GM19239 (cell line): ENCODE measurements at places on chromosomes 5 and 9.

GRCh38 chr9:7305677-7306076 lies 493.9 kb downstream of the DMAC1 start:
- no peak for DNase-seq

DNA sequence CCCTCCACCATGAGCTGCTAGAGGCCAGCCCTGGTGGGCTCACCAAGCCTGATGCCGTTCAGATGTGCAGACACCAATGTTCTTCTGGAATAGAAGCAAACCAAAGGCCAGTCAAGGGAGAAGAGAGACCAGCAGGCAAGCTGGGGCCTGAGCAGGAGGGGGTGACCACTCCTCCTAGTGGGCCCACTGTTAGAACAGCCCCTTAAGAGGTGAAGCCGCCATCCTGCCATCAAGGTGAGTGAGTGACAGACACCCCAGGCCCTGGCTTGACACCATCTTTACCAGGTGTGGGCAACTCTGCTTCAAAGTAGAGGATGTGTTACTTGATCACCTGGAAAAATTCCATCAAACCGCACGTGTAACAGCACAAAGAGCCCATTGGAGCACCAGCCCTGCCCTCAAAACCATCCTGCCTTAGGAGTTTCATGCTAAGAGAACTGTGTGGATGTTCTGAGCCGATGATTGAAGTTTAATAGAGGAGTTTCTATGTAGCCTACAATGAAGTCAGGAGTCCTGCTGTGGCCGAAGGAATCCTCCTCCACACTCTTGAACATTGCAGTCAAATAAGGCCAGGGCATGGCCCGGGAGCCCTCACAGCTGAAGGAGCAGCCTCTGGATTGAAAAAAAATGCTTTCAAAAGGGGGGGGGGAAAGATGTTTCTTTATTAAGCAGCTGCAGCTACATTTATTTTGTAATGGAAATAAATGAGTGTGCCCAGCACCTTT lies 20.8 kb downstream of the AMBP start:
- DNase-seq: no peak

DNA sequence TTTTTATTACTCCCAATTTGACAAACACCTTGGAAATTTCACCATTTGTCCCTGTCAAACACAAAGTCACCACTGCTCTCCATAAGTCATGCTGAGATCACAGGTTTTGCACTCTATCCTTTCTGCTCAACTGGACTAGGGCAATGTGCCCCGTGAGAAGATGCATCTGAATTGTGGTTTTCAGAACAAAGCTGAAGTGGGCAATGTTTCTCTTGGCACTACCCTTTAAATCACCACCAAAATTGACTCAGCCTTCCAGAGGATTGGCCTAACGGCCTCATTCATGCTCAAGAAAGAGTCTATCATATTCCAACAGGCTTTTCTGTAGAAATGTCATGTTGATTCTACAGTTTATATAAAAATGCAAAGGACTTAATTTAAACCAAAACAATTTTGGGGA lies 81.0 kb upstream of the TRIO start:
- DNase-seq: no peak

GRCh38 chr5:152306386-152306785 lies 98.7 kb downstream of the NMUR2 start:
- no peak for DNase-seq

GRCh38 chr9:13598738-13599137 lies 319.2 kb upstream of the MPDZ start:
- DNase-seq: no peak

DNA sequence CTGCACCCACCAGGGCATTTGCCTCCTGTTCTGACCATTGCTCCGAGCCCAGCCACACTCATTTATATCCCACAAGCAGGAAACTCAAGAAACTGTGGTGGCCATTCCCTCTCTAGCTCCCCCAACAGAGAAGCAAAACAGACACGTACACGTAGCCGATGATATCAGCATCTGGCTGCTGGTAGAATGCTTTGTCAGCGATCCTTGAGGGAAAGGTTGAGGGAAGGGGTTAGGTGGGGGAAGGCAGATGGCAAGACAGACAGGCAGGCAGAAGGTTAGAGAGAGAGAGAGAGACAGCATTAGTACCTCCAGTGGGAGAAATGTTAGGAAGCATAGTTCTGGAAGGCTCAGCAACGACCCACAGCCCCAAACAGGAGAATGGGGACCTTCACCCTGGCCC lies 7.8 kb downstream of the HIGD2A start:
- no peak for DNase-seq

GRCh38 chr9:135616619-135617537 lies 22.5 kb downstream of the GLT6D1 start:
- no peak for DNase-seq

DNA sequence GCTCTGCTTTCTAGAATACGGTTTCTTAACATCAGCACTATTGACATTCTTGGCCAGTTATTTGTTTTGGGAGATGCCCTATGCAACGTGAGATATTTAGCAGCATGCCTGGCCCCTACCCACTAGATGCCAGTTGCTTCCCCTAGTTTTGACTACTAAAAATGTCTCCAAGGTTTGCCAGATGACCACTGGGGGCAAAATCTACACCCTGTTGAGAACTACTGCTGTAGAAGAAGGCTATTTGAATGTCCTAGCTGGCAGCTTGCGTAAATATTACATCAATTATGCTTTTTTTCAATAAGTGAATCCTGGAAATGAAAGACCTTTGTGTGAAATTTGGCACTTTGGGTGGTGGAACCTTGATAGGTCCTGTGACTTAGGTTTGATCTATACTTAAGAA lies 5.0 kb downstream of the NCBP1 start:
- no peak for DNase-seq

DNA sequence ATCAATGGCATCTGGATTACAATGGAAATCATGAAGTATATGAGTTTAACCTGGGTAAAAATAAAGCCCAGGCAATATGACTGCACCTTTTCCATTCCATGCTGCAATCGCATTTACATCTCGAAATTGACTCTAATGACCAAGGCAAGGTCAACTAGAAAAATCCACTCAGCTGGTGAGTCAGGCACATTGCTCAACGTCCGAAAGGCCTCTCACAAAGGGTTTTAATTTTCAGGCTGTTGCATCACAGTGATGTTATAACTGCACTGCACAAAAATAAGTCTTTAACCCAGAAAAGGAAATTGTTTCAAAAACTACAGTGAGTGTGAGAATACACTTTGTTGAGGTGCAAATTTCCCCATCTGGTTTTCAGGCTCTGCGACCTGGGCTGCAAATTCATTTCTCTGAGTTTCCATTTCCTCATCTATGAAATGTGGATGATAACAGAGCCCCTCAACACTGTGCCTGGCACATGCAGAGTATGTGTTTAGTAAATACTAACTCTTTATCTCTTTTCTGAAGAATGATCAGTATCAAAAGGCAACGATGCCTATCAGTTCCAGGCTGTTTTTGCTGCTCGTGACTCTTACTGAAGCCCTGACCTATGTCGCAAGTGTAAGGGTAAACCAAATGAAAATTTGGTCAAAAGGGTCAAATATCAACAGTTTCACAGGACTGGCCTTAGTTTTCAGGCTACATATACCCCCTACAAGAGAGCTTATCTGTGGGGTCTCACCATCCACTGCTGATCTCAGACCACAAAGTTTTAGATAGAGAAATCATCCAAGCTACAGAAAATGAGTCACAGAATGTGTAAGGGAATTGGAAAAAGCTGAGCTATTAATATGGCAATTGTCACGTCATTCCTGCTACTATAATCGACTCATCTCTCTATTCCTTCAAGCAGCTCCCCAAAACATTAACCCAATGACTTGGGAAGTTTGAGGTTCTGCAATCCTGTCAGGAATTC lies 4.1 kb downstream of the NFIL3 start:
- DNase-seq: no peak

- no peak for DNase-seq
Measured at GRCh38 chr9:21994556-21995005, at the start of gene CDKN2B-AS1. Gene CDKN2B-AS1, plus strand, starts transcription at chr9:21994791.

- DNase-seq: no peak
Measured at GRCh38 chr5:154166901-154167791, 23.4 kb upstream of the GALNT10 start.

DNA sequence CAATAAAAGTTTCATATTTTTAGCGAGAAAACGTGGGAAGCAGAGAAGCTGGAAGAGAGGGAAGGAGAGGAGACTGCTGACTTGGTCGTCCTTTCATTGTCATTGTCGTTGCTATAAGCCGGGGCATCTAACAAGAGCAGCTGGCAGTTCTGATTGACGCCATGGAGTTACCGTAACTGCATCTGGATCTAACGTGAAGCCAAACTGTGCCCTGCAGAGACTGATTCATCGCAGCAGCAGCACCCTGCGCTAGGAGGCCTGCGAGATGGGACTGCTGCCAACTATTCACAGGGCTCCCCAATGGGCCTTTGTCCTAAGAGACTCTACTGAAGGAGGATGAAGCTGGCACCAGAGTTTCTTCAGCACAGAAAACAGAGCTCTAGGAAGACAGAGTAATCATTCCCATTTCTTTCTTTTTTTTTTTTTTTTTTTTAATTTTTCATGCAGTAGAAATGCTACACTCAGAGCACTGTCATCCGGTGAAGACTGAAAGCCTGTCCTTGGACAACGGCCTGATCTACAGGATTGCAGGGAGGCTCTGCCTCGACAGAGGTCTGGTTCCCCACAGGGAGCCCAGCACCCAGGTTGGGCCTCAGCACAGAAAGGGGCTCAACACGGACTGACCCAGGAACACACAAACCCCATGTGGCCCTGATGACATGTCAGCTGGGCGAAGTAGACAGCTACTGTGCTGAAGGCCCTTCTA lies 47.8 kb downstream of the RETREG1 start:
- no peak for DNase-seq

- no peak for DNase-seq
Measured at GRCh38 chr9:104143550-104143910, 49.4 kb downstream of the SMC2 start.

- DNase-seq: no peak
Measured at GRCh38 chr5:133790898-133791297, 177.5 kb downstream of the C5orf15 start.

DNA sequence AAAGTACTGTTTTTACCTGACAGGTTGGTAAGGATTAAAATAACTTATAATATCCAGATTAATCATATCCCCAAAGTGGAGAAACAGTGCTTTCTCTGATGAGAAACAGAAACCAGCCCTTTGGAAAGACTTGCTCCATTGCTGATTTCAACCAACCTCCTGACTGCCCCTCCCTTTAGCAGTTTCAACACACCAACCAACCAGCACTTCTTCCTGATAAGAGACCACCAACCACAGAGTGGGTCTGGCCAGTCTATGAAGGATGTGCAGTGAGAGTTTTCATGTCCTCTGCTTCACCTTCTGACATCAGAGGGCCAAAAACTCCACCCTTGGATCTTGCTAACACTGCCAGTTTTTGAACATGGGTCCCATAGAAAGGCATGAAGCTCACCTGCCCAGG lies 28.1 kb downstream of the RIGI start:
- DNase-seq: no peak

DNA sequence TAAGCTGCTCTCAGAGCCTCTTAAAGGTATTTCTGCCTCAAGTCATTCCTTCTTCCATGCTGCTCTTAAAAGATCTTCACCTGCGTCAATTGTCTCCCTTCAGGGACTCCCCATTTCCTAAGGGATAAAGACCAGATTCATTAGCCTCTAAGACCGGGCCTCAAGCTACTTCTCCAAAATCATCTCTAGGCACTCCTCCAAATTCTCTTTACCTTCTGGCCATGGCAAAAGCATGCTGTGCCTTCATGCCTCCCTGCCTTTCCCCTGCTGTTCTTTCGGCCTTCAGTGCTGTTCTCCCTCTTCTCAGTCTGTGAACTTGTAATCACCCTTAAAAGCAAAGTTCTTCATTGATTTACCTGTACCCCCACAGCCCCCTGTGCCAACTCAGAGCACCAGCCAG lies 4.4 kb downstream of the TMOD1 start:
- no peak for DNase-seq

- no peak for DNase-seq
Measured at GRCh38 chr9:34651876-34652601, at the start of gene IL11RA. Gene IL11RA, plus strand, starts transcription at chr9:34652185. Its CDS starts 3,033 bp downstream, at chr9:34655218.

DNA sequence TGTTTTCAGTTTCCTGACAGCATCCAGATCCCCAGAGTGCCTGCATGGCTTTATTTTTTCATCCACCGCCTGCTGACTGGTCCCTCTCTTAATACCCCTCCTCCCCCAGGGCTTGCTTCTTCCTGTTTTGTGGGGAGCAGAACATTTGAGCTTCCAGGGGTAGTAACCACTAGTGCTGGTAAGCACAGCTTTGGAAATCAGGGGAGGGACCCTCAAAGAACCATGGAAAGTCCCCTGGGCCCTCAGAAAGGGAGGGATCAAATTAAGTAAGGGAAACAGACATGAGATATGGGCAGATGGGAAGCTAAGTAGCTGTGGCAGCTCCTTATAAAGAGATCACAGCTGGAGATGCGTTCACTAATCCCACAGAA lies 26.8 kb downstream of the GRIA1 start:
- DNase-seq: no peak

DNA sequence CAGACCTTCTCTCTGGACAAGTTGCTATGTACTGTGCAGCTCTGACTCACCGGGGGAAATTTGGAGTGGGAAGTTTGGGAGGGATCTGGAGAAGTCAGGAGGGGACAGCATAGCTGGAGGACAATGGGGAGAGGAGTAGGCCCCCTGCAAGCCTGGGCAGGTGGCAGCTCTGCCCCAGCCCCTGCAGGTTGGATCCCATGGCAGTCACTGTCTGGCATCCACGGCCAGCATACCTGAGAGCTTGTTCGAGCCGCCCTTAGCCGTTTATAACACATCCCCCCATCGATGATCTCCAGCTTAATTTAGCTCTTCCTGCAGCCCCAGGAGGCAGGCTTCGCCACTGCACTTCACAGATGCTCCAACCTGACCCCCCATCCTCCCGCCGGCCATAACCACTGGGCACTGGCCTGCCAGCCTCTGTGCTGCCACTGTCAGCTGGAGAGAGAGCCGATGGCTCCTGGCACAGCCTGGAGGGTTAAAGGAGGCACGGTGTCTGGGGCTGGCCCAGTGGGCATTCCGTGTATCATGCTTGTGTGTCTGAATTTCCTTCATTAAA lies 57.7 kb upstream of the RNU6ATAC start:
- DNase-seq: no peak

GRCh38 chr9:122370869-122371755 lies at the start of gene PTGS1:
Gene PTGS1, plus strand, starts transcription at chr9:122371024. Its CDS starts 61 bp downstream, at chr9:122371085.
- DNase-seq: peak; percentile 57

DNA sequence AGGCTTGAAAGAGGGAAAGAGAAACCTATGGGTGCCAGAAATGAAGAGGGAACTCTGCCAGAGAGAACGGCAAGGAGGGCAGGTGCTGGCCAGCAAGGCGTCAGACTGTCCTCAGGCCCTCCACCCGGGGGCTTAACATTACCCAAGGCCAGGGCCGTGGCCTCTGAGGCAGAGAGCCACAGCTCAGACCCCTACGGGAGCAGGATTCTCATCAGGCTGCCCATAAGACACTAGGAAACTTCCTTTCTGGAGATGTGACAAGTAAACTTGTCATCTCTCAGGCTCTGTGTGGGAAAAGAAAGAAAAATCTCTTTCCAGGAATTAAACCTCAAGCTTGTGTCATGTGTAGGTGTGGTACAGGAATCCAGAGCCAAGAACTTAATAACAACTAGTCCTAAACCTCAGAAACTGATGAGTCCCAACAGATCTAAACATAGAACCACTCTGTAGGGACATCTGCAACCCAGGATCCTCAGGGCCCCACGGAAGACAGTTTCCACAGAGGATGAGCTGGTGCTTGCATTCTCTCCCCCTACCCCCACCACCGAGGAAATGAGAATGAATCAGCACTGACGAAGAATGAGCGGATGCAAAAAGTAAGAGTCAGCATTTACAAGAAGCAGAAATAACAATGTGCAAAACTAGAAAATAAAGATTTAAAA lies 74.3 kb downstream of the DCP2 start:
- DNase-seq: no peak
